Activated CD4-positive, alpha-beta T cell treated with anti-CD3 and anti-CD28 coated beads, Interleukin-2, amount 50 U/mL, for 1 hour (primary cell): ENCODE measurements at places on chromosomes 2 and 18.

DNA sequence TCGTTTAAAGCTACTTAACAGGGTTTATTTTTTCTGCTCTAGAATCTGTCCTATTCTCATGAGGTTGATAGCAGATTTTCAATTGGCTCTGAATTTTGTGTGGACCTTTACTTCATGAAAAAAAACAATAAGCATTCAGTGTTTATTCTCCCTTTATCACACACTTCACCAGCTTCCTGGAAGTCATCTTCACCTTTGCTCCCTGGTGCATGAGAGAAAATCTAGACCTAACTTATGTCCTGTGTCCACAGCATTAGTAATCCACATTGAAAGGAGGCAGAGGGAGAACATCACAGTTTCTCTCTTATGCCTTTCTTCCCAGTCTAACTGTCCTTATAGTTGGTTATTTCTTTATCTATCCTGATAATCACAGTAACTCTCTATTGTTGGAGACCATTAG, 316.1 kb downstream of the PTH2R start:
- no peak for DNase-seq

GRCh38 chr2:229713371-229714079, 830 bp downstream of the DNER start:
- DNase-seq: no peak

DNA sequence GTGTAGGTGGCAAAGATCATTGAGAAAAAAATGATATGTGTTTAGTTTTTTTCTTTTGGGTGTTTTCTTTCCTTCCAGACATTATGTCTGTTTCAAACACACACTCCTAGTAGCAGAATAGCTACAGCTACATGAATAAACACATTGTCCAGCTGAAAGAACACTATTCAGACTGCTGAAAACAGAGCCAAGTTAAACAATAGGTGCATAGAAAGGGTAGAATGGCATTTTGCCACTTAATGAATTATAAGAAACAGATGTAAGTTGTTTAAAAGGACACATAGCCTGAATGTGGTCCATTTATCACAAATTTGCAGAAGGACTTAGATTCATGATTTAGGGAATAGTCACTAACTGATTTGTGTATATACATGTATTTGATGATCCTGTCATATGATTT, 20.1 kb downstream of the CTLA4 start:
- DNase-seq: no peak

- no peak for DNase-seq
Measured at GRCh38 chr18:37135177-37135576, 306.2 kb downstream of the KIAA1328 start.

DNA sequence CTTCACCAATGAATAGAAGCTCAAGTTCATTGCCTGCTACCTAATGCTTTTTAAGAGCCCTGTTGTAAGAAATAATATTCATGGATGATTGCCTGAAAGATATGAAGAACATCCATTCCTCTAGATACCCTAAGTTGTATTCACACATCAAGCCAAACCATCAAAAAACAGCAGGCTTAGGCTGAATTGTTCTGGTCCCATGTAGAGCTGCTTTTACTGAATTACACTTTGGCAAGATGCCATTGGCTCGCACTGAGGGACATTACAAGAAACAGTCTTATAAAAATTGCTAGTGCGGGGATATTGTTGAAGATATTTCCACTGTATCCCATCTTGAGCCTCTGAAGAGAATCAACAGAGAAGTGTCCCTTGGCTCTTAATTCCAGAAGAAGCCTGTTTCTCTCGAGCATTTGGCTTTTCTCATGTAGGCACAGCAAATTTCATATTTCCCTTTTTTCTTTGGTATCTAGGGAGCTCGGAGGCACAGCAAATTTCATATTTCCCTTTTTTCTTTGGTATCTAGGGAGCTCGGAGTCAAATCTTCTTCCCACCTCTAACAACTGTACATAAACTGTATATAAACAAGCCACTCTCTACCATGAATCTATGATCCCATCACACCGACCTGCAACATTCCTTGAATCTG, 107.5 kb downstream of the COLEC12 start:
- DNase-seq: no peak

GRCh38 chr18:44119607-44120006, 561.1 kb upstream of the SETBP1 start:
- DNase-seq: no peak

DNA sequence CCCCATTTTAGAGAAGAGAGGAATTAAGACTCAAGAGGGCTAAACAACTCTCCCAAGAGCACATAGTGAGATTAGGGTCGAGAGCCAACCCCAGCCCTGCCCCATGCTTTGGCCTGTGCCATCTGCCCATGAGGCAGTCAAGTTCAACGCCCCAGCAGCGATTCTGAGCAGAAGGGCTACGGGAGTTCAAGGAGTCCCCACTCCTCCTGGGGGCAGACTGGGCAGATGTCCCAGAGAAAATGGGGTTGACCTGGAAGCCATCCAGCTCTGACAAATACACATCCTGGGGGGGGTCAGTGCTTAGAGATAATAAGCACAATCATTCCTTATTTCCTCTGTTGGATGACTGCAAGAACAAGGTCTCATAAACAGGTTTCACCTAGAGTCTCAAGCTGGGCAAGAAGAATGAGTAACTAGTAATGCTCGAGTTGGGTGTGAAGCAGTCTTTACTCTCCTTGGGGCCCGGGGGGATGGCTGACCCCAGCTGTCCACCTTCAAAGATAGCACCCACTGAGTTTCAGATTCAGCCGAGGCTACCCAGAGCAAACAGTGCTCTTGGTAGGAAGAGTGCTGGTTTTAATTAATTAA, 716.4 kb downstream of the RNF144A start:
- no peak for DNase-seq

GRCh38 chr18:46462523-46462922, 194.5 kb downstream of the LOXHD1 start:
- no peak for DNase-seq
